Hepatocyte (in vitro differentiated cells): ENCODE measurements at places on chromosomes 13 and 19.

DNA sequence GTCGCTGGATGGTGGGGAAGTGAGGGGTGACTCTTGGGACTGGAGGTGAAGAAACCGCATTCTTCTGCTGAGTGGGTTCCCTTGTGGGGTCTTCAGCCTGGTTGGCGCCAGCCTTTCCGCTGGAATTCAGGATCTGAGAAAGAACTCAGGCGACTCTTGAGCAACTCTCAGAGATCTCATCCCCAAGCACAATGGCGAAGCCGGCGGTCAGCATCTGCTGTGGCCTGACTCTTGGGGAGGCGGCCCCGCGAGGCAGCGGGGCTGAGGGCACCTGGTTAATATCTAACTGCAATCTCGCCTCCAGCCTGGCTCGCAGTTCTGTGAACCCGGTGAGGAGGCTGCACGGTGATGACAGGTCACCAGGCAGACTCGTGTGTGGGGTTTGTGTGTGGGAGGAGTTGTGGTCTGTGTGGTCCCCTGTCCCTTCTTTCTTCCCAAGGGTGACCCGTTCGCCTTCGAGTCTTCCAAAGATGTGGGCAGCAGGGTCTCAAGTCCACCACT, 883 bp downstream of the ZNF441 start:
- peak; percentile 83 for DNase-seq

- DNase-seq: peak; percentile 38
These were observed 59.4 kb upstream of the TSHZ3 start for GRCh38 chr19:31408460-31409124.

DNA sequence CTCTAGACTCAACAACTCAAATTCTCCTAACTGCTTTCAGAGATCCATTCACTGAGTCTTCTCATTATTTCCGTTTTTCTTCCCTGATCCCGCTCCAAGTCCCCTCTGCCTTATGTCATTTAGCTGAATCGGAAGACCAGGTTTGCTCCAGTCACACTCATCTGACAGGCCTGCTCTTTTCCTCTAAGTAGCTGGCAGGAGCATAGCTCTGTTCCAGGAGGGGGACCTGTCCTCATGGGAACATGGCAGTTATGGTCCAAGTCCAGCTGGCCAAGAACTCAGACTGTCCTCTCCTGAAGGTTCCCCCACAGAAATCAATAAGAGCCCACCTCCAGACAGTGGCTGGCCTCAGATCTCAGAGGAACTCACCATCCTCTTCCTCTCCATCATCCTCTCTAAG, 130.9 kb upstream of the SERP2 start:
- no peak for DNase-seq

- DNase-seq: peak; percentile 58
These were observed 182.7 kb upstream of the TSC22D1 start for GRCh38 chr13:44758630-44759383.
